H9 (cell line): ENCODE measurements at places on chromosomes 6 and 20.

DNA sequence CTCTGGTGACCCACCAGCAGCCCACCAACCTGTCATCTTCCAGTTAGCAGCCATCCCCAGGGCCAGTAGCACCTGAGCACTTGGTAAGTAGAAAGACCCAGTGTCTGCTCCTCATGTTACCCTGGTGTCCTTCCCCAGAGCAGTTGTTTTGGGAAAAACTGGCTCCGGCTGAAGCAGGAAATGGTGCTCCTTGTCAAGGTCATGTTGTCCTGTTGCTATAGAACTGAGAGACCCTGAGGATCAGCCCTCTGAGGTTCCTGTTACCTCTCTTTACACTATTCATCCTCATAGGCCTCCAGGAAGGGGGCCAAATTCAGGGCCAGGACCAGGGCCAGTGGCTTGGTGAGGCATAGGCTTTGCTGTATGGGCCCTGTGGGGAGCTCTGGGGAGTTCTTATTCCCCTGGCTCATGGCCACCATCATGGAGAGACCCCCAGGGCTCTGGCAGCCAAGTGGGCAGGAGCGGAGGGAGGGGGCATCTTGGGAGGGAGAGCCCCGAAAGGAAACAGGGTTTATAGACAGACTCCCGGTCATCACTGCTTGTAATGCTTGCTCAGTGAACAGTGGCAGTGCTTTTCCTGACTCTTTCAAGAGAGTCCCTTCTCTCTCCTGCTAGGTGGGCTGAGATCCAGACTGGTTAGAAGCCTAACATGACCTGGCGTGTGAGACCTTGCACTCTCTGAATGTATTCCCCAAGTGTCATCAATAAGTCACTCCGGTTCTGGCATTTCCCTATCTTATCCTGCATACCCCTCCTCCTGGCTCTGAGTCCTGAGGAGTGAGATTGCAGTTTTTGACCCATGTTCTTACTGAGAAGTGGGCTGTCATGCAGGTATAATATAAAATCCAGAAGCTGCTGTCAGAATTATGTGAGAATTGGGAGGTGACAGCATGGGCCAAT is 50.7 kb downstream of the PPARD start:
- no peak for DNase-seq

DNA sequence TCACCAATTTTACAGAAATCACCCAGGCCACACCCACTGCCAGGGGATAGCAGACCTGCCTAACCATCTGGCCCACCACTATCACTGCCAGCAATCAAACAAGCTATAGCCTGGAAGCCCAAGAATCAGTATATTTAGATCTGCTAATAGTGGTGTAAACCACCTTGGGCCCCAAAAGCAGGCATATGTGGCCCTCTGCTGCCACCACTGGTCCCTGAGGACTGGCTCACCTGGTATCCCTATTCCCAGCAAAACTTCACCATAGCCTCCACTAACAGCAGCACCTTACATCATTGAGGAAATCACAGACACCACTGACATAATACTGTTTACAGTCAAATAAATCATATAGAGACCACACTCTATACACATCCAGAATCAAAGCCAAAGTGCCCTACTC is 880.4 kb upstream of the MAN1A1 start:
- peak; percentile 44 for DNase-seq

- no peak for DNase-seq
Observed at GRCh38 chr20:41367393-41367695, 726 bp upstream of the EMILIN3 start.

GRCh38 chr6:11902527-11902926 is 109.6 kb upstream of the HIVEP1 start:
- DNase-seq = no peak

DNA sequence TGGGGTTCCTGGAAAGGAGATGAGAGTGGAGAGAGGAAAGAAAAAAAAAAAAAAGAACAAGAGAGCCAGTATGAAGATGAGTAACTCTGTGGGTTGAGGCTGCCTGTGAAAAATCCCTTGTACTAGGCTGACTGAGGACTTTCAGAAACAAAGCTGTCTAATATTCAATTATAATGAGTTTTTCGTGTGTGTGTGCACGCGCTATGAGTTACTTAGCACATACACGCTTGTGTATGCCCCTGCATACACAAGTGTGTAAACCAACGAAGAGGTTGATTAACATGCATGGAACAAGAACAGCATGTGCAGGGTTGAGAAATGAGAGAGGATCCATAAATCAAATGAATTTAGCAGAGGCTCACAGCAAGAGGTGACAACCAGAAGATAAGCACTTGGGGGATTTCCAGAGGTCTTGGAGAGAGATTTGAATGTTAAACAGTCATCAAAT is 4.8 kb upstream of the RBPJL start:
- DNase-seq = no peak

DNA sequence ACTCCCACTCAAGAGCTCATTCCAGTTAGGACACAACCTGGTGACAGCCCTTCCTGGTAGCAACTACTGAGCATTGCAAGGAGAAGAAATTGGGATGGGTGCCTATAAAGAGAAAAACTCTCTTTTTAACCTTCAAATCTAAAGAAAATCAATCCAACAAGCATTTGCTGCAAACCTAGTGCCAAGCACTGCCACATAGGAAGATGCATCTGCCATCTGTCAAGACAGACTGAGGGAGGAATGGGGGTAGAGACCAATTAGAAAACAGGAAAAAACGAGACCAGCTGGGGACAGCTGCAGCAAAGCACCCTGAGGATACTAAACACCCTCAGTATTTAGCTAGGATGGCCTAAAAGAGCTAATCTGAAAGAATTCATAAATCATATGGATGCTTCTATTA is 27.9 kb downstream of the HLA-DMB start:
- no peak for DNase-seq

- no peak for DNase-seq
Observed at GRCh38 chr6:50187351-50187921, 137.7 kb upstream of the DEFB112 start.

- no peak for DNase-seq
Observed at GRCh38 chr6:28860581-28860980, 63.2 kb downstream of the TRIM27 start.
